ENCODE measurements at places on chromosomes 13 and 19.
A peak's percentile ranks its signal among the peaks of the same experiment; 100 is the strongest.

DNA sequence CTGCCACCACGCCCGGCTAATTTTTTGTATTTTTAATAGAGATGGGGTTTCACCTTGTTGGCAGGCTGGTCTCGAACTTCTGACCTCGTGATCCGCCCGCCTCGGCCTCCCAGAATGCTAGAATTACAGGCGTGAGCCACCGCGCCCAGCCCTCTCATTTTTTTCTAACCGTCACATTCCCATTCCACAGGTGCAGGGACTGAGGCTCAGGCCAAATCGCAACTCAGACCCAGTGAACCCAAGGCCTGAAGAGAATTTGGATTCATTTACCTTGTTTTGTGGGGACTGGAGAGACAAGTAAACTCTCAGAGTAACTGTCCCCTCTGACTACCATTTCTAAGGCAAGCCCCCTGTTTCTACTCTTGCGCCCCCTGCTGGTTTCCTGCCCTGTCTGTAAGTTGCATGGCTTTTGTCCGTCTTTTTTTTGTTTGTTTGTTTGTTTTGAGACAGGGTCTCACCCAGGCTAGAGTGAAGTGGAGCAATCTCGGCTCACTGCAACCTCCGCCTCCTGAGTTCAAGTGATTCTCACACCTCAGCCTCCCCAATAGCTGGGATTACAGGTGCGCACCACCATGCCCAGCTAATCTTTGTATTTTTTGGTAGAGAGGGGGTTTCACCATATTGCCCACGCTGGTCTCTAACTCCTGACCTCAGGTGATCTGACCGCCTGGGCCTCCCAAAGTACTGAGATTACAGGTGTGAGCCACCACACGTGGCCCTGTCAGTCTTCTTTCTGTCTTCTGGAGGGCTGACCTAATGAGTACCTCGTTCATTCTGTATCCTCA, 2.3 kb upstream of the STRN4 start:
- H3K4me1 ChIP-seq, result no peaks in the 10 kb centered on the region
- no peaks in the 10 kb centered on the region for H3K27me3 ChIP-seq
- DNase-seq, result no peak
- no peak overlapping the region for H3K27ac ChIP-seq
- peaks cover 20% of the 10 kb centered on the region for H3K36me3 ChIP-seq
- no peak overlapping the region for H3K4me3 ChIP-seq

GRCh38 chr19:38793177-38793576, 4.2 kb downstream of the LGALS7B start:
- H3K27ac ChIP-seq, result no peak overlapping the region
- no peaks in the 10 kb centered on the region for H3K4me1 ChIP-seq
- H3K4me3 ChIP-seq, result no peak overlapping the region
- no peaks in the 10 kb centered on the region for H3K36me3 ChIP-seq

DNA sequence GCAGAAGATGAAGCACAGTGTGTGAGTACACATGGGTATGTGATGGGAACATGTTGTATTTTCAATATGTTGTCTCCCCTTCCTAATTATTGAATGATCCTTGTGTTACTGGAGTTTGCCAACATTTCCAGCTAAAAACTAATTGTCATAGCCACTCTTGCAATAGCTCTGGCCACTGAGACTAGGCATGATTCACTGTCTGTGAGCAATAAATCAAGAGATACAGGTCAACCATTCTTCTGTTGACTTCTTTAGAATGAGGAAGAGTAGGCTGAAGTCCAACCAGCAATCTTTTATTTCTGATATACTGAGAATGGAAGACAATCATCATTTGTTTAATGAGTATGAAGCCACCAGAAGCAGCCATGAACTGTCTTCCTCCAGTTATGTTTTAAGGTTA, 413.9 kb downstream of the SLITRK5 start:
- H3K4me1 ChIP-seq, result no peaks in the 10 kb centered on the region
- no peak for DNase-seq
- H3K36me3 ChIP-seq, result no peaks in the 10 kb centered on the region
- no peaks in the 10 kb centered on the region for H3K27me3 ChIP-seq
- no peak overlapping the region for H3K4me3 ChIP-seq

DNA sequence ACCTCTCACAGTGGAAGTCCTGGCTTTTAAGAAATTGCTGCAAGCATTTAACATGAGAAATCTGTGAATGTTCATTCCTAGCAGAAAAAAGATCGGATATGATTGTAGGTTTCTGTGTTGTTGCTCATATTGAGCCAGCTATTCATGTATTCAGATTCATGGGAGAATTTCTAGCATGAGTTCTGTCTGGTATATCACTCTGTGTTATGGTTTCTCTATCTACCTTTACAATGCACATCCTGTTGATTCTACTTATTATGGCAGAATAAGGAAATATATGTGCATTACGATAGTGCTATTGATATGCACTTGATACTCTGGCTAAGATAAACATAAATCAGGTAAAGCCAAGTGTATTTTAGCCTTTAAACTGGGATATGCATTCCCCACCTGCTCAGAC, 138.2 kb downstream of the KCNRG start:
- no peaks in the 10 kb centered on the region for H3K36me3 ChIP-seq
- no peaks in the 10 kb centered on the region for H3K4me1 ChIP-seq
- H3K27ac ChIP-seq, result no peak overlapping the region
- no peak for DNase-seq
- no peaks in the 10 kb centered on the region for H3K27me3 ChIP-seq
- H3K4me3 ChIP-seq, result no peak overlapping the region

DNA sequence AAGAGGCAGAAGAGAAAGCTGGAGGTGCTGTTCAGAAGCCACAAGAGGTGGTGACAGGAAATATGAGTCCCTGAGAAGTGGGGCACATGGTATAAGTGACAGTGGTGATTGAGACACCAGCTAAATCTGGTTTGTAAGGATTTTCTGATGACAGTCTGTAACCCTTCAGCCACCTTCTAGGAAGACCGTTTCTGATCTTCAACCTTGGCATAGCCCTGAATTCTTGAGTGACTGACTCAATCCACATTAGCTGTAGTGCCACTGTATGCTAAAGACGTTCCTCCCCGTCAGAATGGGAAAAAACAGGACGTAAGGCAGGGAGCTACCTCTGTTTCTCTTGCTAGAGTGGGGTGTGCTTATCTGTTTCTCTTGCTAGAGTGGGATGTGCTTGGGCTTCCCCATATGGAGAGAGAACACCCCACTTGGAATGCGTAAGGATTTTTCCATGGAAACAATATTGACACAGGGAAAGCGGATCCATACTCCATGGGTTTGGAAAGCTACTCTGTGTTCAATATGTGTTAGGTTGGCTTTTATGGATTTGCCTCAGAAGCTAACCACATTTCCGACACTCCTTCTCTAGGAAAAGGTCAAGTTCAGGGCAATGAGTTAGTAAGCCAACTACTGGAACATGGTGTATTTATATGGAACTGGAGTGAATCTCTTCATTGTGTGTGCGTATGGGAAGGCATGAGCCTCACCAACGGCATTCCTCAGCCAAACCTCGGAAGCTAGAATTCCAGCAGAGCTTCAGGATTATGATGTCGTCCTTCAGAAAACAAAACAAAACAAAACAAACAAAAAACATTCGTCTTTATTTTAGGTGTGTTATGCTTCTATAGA, 948.8 kb upstream of the SLC10A2 start:
- H3K36me3 ChIP-seq, result no peaks in the 10 kb centered on the region
- no peak overlapping the region for H3K27ac ChIP-seq
- no peak for DNase-seq
- H3K27me3 ChIP-seq, result no peaks in the 10 kb centered on the region

DNA sequence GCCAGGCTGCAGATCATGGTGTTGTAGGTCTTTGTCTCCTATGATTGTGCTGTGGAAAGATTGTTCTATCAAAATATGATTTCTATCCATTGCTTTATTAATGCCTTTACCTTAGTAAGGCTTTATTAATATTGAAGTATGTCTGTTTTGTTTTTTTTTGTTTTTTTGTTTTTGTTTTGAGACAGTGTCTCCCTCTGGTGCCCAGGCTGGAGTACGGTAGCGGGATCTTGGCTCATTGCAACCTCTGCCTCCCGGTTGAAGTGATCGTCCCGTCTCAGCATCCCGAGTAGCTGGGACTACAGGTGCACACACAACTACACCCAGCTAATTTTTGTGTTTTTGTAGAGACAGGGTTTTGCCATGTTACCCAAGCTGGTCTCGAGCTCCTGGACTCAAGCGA, 7.7 kb downstream of the IRGC start:
- no peak for DNase-seq
- peaks cover 4% of the 10 kb centered on the region for H3K36me3 ChIP-seq
- H3K27me3 ChIP-seq, result no peaks in the 10 kb centered on the region
- no peaks in the 10 kb centered on the region for H3K4me1 ChIP-seq
- H3K27ac ChIP-seq, result no peak overlapping the region
- H3K4me3 ChIP-seq, result no peak overlapping the region

DNA sequence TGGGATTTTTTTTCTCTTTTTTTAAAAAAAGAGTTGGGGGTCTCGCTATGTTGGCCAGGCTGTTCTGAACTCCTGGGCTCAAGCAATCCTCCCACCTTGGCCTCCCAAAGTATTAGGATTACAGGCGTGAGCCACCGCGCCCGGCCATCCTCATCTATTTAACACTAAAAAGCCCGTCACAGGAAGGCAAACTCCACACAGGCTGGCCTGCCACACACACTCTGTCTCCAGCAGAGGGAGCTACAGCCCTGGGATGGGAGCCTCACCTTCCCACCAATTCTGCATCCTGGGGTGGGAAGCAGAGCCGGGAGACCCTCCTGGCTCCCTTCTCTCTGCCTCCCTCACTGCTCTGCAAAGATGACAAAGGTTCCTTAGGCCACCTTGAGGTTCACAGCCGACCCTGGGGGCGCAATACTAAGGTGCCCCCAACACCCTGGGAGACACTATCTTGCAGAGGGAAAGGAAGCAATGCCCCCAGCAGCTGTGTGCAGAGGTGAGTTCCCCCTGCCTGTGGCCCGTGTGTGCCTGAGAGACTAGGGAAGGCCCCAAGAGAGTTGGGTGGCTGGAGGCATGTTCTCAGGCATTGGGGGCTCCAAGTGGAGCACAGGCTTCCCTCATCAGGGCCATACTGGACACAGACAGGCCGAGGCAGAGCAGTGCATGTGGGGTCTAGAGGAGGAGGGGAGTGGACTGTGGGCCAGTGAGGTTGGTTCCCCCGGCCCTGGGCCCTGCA, 27.4 kb upstream of the TIMM44 start:
- peaks cover 29% of the 10 kb centered on the region for H3K36me3 ChIP-seq
- no peak for DNase-seq
- H3K27me3 ChIP-seq, result no peaks in the 10 kb centered on the region
- no peak overlapping the region for H3K4me3 ChIP-seq
- peaks cover 19% of the 10 kb centered on the region for H3K4me1 ChIP-seq
- no peak overlapping the region for H3K27ac ChIP-seq

DNA sequence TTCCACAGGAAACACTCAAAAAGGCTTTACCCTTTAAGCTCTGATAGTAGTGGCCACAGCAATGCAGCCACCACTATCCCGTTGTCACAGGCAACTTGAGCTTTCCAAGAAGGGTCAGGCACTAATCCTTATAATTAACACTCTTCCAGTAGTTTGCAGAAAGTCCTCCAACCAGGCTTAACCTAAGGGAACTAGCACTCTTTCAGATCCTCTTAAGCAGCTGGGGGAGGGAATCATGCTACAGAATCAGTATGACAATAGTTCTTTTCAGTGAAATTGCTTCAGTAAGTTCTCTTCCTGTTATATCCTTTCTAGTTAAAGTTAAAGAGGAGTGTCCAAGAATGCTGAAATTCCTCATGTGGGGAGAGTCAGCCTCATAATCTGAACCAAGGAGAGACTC, 82.2 kb downstream of the TNFSF11 start:
- H3K27me3 ChIP-seq, result no peaks in the 10 kb centered on the region
- H3K27ac ChIP-seq, result no peak overlapping the region
- no peaks in the 10 kb centered on the region for H3K36me3 ChIP-seq

DNA sequence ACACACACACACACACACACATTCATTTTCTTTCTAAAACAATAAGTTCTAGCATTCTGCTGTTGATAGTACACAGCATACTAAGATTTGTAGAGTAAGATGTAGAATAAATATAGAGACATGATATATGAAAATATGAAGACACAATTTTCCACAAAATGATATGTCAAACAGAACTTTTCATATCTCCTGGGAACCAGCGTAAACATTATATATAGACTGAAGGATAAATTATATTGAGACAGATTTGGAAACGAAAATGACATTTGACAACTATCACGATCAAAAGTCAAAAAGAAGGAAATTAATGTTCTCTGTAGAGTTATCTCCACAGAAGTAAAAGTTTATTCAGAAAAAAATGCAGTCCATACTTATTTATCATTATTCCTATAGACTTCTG, 1605.7 kb upstream of the SLC10A2 start:
- H3K27me3 ChIP-seq, result no peaks in the 10 kb centered on the region
- H3K4me3 ChIP-seq, result no peak overlapping the region
- H3K36me3 ChIP-seq, result no peaks in the 10 kb centered on the region
- no peak overlapping the region for H3K27ac ChIP-seq

GRCh38 chr19:45712699-45713067, 18.0 kb downstream of the FBXO46 start:
- H3K27ac ChIP-seq, result peak overlapping the region; percentile 80
- no peaks in the 10 kb centered on the region for H3K4me1 ChIP-seq
- no peak for DNase-seq
- H3K4me3 ChIP-seq, result no peak overlapping the region

GRCh38 chr13:24642219-24642618, 38.0 kb upstream of the ATP12A start:
- H3K4me3 ChIP-seq, result no peak overlapping the region
- H3K36me3 ChIP-seq, result no peaks in the 10 kb centered on the region
- no peaks in the 10 kb centered on the region for H3K27me3 ChIP-seq
- no peak overlapping the region for H3K27ac ChIP-seq
- DNase-seq, result no peak
- no peaks in the 10 kb centered on the region for H3K4me1 ChIP-seq

DNA sequence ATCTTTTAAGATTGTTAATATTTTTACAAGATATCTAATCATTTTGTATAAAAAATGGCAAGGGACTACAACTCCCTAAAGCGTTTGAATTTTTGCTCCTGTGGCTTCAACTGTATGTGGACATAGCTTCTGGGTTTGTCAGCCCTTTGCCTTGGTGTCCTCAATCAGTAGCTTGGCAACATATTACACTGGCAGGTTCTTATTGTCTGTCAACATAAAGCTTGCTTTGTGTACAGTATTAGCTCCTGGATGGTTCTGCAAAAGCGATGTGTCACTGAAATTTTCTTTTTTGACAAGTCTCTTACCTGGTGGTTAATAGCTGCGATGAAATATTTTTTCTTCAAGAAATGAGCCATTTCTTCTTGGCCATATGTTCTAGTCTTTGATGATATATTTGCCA, 190.0 kb downstream of the HS6ST3 start:
- no peak for DNase-seq
- H3K27me3 ChIP-seq, result no peaks in the 10 kb centered on the region
- no peak overlapping the region for H3K27ac ChIP-seq

- H3K27me3 ChIP-seq, result no peaks in the 10 kb centered on the region
- DNase-seq, result no peak
- no peaks in the 10 kb centered on the region for H3K4me1 ChIP-seq
- H3K4me3 ChIP-seq, result no peak overlapping the region
Measured at GRCh38 chr13:33224686-33225085, 60.9 kb downstream of the STARD13 start.

DNA sequence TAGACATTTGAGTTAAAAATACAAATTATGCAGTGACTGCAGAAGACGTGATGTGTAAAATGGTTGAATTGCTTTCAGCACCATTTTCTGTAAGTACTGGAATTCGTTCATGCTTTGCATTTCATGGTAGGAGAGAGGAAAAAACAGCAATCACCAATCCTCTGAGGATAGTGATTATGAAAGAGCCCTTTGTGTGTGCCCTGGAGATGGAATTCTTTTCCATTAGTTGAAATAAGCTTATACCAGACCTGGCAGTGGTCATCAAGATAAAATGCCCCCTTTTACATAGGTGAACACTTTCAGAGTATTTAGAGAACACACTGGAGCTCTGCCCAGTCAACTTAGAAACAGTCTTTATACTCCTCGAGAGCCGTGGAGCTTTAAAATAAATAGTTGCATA, 1.7 kb downstream of the CNMD start:
- H3K27me3 ChIP-seq, result peaks cover 7% of the 10 kb centered on the region
- peaks cover 11% of the 10 kb centered on the region for H3K4me1 ChIP-seq
- no peaks in the 10 kb centered on the region for H3K36me3 ChIP-seq
- H3K4me3 ChIP-seq, result no peak overlapping the region
- DNase-seq, result no peak
- no peak overlapping the region for H3K27ac ChIP-seq

Data from right atrium auricular region (tissue), 2 donors.